ENCODE measurements at places on chromosomes 4 and X. TPM values are rescaled to one million over a fixed set of nuclear protein-coding genes. Genes with fewer than 3 reads are reported as not detected.

Gene HSFX3
- total RNA-seq = not detected

Gene CWH43
- total RNA-seq = 29.9 TPM

Gene GLRA2
- total RNA-seq = 0.35 TPM

DNA sequence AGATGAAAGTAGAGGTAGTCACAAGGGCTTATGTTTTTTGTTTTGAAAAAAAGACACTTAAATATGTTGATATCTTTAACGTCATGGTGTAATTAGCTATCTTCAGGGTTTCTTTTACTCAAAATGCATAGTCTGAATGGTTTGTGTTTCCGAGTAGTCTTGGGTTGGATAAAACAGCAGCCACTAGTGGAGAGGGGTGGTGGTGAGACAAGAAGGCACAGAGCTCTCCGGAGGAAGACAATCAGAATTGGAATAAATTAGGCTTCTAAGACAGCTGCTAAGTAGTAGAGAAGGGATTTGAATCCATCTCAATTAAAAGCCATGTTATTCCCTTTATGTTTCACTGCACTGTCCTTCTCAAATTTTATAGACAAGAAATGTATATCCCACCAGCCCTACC lies 240.4 kb upstream of the VEGFC start:
- no peak for DNase-seq

DNA sequence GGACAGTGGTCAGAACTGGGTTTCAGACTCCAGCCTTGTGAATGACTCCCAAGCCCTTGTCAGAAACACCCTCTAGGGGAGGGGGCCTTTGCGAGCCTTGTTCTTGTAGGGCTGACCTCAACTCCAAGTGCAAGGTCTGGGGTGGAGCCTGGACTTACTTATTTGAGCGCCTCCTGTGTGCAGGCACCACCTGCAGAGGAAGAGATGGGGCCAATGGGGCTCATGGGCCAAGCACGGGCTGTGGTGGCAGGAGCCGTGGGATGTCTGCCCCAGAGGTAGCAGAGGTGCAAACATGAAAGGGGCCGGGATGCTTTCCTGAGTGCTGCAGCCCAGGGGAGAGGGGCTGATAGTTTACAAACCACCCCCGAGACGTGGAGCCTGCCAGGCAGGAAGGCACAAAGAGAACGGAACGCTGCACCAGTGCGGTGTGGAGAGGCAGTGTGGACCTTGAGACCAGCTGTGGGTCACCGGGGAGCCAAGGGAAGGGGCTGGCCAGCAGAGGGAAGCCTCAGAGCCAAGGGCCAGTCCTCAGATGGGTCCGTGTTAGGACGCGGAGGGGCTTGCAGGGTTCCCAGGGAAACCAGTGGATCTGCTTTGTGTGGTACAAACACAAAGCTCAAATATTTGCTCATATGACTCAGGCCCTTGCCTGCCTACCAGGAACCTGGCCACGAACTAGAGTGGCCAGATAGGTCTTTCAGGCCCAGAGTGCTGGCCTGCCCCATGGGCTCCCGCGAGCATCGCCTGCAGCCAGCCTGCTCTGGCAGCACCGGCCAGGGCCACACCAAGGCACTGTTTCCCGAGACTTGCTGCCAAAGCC lies 8.7 kb upstream of the TADA2B start:
- DNase-seq = no peak

- DNase-seq = no peak
These were observed 479.2 kb downstream of the GBA3 start for GRCh38 chr4:23171976-23172375.

DNA sequence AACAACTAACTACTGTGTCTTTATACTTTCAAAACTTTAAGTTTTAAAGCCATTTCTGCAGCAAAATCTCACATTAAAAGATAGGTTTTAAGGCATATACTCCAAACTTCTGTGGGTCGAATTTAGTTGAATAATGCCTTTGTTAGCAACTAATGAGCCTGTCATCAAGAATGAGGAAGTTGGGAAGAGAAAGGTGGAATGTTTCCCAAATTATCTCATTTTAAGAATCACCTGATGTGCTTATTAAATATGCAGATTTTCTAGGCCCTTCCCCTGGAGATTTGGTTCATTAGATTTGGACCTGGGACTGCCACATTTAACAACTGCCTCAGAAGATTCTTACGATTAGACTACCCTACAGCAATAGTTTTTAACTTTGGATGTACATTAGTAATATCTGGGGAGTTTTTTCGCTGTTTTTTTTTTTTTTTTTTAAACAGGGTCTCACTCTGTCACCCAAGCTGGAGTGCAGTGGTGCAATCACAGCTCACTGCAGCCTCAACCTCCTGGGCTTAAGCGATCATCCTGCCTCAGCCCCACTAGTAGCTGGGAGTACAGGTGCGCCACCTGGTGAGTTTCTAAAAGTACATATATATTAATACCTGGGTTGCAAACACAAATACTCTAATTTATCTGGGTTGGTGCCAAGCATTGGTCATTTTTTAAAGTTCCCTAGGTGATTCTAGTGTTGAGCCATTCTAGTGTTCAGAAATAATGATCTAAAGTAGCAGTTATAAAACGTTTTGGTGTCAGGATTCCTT lies 16.1 kb upstream of the TASL start:
- no peak for DNase-seq

DNA sequence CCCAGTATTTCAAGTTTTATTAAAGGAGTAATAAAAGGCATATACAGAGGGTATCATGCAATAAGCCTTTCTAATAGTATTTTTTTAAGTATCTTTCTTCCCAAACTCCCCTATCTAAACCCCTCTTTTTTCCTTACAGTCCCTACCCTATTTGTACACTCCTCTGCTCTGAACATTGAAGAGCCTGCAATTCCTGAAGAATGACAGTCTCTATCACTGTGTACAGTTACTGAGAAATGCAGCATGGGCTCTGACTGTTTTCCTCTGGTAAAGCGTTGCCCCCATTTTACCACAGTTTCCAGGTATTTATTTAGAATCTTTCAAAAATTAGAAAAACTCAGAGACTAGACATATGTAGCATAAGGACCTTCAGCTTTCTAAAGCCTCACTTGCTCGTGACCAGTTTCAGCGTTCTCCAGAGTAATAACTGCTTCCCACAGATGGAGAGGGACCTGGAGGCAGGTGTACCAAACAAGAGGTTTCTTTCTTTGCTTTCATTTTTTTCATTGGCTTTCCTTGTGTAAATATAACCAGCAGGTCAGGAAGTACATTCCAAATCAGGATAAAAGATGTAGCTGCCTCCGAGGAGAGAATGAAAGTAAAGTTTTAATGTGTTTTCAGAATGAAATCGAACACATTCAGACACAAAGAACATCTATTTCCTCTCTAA lies 230.8 kb downstream of the CFAP299 start:
- no peak for DNase-seq
